ENCODE measurements at places on chromosomes 5 and 9. TPM values are rescaled to one million over a fixed set of nuclear protein-coding genes. Genes with fewer than 3 reads are reported as not detected.

DNA sequence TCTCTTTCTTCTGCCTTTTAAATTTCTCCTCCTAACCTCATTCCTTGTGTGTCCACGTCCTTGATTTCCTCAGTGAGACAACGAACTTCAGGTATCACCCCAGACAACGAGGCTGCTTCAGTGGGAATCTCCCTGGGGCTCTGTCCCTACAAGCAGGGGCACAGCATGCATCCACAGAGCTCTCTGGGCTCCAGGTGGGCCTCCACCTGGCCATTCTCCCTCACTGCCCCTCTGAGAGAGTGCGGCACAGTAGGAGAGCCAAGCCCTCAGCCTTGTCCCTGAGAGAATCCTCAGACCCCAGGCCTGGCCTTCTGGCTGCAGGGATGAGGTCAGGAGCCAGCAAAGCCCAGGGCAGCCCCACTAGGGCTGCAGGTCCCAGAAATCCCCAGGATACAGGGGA is 105.3 kb downstream of the LHFPL2 start:
- no peak for DNase-seq

DNA sequence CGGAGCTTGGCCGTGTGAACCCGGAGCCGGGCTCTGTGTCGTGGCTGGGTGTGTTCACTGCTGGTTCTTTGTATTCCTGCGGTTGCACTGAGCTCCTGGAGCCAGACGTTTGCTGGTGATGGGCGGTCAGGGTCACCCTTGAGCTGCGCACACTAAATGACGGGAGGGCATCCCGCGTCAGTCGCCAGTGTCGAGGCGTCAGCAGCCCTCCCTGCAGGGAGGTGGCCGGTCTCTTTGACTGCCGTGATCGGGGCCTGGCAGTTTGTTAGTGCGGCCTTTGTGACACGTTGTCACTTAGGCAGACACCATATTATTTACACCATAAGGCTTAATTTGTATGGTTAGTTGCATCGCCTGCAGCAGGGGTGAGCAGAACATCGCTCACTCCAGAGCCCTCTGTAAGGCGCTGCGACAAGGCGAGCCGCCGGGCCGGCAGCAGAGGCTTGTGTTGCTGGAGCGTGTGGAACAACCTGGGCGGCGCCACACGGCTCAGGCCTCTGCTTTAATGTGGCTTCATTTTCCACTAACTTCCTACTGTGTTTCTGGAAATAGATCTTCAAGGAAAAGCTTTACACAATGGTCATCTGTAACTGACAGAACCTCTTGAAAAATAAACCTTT is 8.3 kb downstream of the NDUFS6 start:
- peak; percentile 41 for DNase-seq

GRCh38 chr9:9552665-9553064 is 1060.1 kb downstream of the PTPRD start:
- no peak for DNase-seq

DNA sequence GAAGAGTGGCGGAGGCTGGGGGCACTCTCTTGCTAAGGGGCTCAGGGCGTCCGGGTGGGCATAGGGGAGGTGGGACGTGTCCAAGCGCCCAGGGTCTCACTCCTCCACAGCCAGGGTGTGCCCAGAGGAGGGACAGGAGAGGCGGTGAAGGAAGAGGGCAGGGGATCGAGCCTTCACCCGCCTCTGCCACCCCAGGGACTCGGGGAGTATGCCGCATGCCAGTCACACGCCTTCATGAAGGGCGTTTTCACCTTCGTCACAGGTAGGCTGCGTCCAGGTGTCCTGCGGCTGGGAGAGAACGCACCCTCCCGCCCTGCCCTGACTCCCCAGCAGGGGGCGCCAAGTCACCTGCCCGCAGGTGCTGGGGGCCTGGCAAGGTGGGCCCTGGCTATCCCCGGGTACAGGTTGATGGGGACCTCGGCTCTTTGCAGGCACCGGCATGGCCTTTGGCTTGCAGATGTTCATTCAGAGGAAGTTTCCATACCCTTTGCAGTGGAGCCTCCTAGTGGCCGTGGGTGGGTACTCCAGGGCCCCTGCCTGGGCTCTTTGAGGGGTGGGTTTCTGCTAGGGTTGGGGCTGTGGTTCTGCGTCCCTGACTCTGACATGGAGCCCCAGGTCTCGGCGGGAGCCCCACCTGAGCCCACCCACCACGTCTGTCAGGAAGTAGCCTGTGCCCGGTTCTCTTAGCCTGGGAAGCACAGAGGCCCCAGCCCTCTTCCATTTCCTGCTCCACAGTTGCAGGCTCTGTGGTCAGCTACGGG is 552 bp downstream of the TMEM141 start:
- DNase-seq = peak; percentile 87

DNA sequence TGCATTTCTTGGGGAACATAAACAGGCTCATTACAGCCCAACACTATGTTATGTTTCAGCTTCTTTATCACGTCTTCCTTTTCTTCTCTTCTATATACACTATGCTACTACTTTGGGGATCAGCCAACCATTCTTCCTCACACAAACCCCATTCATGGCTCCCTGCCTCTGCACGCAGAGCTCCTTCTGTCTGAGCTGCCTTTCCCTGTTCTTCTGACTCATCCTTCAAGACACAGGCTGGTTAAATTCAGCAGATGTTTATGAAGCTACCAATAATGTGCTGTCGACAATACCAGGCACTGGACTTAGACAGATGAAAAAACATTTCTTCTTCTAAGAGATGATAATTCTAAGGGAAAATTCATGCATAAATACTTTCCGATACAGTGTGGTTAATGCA is 102.5 kb upstream of the TXNDC8 start:
- DNase-seq = peak; percentile 93

- DNase-seq = peak; percentile 71
Observed at GRCh38 chr9:81634915-81635516, 54.3 kb downstream of the TLE1 start.

GRCh38 chr5:52989025-52989780 is at the start of gene ITGA2:
Gene ITGA2 (plus strand): TSS chr5:52989352. CDS start chr5:52989469, 117 bp downstream.
- DNase-seq = peak; percentile 87

GRCh38 chr5:33891788-33892619 is at the start of gene ADAMTS12:
Gene ADAMTS12 (minus strand): TSS chr5:33891990. CDS start chr5:33891856, 134 bp downstream.
- DNase-seq = peak; percentile 93

DNA sequence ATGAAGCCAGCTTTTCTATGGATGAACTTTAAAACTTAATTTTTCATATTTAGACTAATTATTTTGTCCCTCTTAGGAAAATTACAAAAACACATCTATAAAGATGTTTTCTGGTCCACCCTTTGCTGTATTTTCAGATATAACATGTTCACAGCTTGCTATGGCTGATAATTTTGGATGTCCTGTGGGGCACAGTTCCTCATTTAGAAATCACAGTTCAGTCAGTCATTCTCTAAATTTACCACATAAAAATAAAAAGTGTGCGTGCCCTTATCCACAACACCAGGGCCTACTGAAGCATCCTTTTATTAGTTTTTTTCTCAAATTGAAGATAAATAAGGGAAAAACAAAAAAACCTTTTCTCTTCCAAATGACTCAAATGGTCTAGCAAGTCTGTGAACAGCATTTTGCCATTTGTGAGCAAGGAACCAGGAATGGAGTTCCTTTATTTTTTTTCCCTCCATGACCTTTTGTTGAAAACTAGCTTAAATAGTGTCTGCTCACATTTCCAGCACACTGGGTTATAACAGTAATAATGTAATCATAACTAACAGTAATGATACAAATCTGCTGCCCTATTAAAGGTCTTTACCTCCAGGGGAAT is 87.1 kb downstream of the CEMIP2 start:
- DNase-seq = no peak

- peak; percentile 79 for DNase-seq
Observed at GRCh38 chr9:21789541-21790037, 12.8 kb upstream of the MTAP start.

GRCh38 chr5:149834246-149834855 is 104.2 kb downstream of the PPARGC1B start:
- peak; percentile 96 for DNase-seq

- no peak for DNase-seq
Observed at GRCh38 chr5:127070243-127070642, 3.1 kb downstream of the C5orf63 start.

DNA sequence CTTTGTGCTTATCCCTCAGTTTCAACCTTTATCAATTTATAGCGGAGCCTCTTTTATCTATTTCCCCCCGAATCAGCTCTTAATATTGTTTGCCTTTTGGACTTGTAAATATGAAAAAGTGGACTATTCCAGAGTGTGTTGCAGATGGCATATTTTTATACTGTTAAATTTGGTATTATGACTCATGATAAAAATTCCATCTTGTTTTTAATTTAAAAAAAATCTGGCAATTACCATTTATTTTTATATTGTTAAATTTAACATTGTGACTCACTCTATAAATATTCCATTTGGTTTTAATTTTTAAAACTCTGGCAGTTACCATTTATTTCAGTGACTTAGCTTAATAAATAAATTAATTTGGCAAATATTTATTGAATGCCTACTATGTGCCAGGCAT is 37.5 kb downstream of the RBM27 start:
- DNase-seq = no peak

DNA sequence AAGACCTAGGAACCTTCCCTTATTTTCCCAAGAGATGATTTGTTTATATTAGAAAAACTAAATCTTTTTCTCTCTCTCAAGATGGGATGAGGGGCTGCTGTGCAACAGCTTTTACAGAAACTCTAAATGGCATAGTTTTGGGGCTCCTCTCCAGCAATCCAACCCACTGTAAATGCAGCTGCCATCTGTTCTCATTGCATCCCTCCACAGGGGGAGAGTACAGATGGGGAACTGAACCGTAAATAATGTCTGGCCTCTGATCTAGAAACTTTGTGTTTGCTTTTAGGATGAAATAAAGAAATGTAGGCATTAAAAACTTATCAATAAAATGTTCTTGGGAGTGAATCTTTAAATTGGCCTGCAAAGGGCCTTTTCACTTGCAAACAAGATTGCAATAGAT is 291.4 kb downstream of the MCTP1 start:
- DNase-seq = no peak

DNA sequence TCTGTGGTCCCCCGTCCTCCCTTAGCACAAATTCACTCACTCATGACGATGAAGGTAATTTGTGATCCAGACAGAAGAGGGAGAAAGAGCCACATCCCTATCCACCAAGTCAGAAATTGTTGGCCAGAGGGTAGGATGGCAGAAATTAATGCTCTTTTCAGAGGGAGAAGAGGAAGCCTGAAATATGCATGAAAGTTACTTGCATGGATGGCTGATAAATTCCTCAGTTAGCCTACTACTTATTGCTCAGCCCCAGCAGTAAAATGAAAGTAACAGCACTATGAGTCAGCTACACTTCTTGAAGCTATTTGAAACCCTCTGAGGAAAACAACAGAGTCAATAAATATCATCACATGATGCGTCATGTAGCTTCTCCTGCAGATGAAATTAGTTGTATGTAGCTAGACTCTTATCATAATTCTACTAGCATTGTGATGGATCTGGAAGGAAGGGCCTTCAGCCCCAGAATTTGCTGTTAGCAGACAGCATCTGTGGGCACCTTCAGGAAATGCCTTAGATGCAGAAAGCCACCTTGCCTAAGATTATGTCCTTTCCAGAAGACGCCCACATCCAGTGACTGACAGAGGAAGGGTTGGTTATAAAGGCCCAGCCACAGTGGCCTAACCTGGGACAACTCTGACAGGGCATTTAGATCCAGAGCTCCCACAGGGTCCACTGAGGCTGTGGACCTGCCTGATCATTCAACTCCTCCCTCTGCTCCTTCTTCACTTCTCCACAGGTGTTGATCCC is 81.2 kb upstream of the CCDC112 start:
- peak; percentile 93 for DNase-seq

Gene OLFM1
- total RNA-seq = under 0.01 TPM

All from osteoblast (primary cell).